ENCODE measurements at places on chromosomes 13 and 19.
A peak's percentile ranks its signal among the peaks of the same experiment; 100 is the strongest.

DNA sequence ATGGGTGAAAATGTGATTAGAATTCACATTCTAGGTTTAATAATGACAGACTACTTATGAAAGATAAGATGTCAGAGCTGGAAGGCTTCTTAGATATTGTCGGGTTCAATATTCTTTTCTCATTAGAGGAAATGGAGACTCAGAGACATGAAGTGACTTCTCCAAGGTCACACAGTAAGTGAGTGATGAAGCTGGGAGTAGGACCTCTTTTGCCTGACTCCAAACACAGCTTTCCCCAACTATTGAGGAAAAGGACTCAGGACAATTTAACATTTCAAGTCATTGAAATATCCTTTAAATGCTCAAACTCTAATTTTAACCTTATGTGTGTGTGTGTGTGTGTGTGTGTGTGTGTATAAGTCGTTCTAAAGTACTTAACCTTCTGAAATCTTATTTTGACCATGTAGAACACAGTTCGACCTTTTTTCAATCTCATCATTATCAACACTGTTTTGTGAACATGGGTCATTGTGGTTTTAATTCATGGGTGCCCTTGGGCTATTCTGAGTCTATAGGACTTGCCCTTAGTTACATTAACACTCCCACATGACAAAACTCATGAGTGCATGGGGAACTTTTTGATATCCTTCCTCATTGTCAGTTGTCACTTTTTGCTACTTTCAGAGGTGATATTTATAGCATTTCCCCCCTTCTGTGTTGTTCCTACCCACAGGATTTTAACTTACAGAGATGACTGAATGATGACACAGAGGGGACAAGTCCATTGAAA is 53.0 kb downstream of the LRCH1 start:
- DNase-seq, result no peak

DNA sequence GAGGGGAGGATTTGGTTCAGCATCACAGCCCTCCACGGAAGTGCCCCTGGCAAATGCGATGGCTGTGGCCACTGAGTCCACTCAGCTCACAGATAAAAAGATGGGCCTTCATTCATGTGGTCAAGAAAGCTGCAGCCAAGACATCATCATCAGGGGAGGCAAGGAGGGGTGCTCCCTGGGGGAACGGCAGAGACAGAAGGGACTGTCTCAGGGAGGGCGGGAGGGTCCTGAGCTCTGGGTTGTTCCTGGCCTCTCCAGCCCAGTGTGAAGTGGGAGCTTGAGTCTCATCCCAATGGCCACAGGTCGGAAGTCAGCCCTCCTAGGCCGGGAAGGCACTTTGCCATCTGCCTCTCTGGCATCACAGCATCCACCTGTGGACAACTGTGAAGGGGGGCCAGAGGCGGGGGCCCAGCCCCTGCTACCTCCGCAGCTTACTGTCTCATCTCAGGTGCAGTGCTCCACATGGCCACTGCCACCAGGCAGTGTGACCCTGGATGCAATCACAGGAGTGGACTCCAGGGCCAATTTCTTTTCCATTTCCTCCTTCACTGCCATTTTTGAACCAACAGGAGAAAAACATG is 137.8 kb upstream of the SOX1 start:
- no peak for DNase-seq

GRCh38 chr13:30776661-30777060 is 41.3 kb downstream of the ALOX5AP start:
- no peak for DNase-seq

DNA sequence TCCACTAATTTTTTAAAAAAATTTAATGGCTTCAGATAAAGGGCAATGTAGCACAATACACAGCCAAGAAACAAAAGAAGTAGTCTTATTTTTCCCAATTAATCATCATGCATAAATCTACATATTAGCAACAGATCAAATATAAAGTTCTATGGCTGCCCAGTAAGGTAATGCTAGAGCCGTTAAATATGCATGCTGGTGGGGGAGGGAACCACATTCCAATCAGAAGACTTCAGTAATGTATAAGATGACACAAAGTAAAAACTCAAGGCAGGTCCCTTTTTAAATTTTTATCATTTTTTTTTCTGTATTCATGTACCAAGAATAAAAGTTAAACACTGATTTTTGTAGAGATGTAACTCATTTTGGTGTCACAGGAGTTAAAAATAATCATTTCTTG is 62.0 kb downstream of the MPHOSPH8 start:
- DNase-seq, result no peak

- DNase-seq, result no peak
Observed at GRCh38 chr13:43328907-43329306, 305.5 kb downstream of the DNAJC15 start.

GRCh38 chr13:30806784-30807183 is 71.4 kb downstream of the ALOX5AP start:
- no peak for DNase-seq

GRCh38 chr13:44523146-44524015 is 52.7 kb downstream of the TSC22D1 start:
- DNase-seq, result no peak

DNA sequence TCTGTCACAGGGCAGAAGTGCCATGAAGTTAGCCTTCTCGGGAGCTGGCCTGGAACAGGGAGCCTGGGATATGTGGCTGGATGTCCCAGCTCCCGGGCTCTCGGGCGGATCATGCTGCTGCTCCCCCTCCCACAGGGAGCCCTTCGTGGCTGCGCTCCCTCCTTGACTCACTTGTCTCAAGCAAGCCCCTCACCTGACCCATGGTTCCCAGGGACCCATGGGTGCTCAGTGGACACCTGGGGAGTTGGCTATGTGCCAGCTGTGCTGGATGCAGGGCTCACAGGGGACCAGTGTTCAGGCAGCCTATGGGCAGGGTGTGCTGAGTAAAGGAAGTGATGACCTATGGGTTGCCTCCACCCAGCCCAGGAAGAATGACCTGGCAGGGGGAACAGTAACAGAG is 213.1 kb upstream of the SGCG start:
- no peak for DNase-seq

DNA sequence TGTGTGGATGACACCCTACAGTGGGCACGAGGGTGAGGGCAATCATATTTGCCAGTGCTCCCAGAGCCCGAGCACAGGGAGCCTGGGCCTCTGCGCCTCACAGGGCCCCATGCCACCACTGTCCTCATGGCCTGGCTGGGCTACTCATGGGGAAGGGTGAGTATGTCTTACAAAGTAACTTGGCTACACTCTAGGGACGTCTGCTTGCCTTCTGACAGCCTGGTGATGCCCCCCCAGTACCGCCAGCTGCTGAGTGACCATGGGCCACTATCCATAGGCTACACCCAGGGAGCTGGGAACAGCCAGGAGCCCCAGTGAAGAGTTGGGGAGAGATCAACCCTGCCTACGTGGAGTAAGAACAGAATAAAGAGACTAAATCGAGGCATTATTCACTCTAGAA is 78.8 kb downstream of the SERP2 start:
- DNase-seq, result no peak

DNA sequence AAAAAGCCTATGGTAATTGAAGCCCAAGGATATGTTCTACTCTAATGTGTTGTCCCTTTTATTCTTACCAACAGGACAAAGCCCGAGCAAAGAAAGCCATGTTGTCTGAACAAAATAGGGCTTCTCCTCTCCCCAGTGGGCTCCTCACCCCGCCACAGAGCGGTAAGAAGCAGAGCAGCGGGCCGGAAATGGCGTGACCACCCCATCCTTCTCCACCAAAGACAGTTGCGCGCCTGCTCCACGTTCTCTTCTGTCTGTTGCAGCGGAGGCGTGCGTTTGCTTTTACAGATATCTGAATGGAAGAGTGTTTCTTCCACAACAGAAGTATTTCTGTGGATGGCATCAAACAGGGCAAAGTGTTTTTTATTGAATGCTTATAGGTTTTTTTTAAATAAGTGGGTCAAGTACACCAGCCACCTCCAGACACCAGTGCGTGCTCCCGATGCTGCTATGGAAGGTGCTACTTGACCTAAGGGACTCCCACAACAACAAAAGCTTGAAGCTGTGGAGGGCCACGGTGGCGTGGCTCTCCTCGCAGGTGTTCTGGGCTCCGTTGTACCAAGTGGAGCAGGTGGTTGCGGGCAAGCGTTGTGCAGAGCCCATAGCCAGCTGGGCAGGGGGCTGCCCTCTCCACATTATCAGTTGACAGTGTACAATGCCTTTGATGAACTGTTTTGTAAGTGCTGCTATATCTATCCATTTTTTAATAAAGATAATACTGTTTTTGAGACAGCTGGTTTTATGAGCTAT is 12.0 kb downstream of the CCNE1 start:
- no peak for DNase-seq

DNA sequence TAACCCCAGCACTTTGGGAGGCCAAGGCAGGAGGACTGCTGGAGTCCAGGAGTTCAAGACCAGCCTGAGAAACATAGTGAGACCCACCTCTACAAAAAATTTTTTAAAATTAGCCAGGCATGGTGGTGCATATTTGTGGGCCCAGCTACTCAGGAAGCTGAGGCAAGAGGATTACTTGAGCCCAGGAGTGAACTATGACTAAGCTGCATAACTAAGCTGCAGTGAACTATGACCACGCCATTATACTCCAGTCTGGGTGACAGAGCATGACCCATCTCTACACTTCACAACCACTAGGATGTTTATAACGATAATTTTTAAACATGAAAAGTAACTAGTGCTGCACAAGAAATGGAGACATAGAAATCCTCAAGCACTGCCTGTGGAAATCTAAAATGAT is 352.7 kb upstream of the SGCG start:
- no peak for DNase-seq

DNA sequence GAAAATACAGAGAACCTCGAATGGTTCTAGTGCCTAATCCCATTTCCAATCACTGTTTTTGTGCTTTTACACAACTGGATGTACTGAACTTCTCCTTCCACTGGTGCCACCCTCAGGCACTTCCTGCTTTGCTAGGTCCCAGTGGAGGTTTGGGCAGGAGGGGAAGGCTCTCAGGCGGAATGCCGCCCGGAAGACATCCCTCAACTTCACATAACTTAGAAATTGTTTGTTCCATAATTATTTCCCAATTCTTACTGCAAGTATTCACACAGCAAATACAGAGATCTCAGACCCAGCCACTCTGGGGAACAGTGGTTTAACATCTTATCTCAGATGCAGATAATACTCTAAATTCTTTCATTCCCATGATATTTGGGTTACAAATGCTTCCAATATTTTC is 195.7 kb upstream of the IPO5 start:
- peak; percentile 84 for DNase-seq

- DNase-seq, result no peak
Observed at GRCh38 chr13:86298725-86299124, 499.5 kb upstream of the SLITRK6 start.

DNA sequence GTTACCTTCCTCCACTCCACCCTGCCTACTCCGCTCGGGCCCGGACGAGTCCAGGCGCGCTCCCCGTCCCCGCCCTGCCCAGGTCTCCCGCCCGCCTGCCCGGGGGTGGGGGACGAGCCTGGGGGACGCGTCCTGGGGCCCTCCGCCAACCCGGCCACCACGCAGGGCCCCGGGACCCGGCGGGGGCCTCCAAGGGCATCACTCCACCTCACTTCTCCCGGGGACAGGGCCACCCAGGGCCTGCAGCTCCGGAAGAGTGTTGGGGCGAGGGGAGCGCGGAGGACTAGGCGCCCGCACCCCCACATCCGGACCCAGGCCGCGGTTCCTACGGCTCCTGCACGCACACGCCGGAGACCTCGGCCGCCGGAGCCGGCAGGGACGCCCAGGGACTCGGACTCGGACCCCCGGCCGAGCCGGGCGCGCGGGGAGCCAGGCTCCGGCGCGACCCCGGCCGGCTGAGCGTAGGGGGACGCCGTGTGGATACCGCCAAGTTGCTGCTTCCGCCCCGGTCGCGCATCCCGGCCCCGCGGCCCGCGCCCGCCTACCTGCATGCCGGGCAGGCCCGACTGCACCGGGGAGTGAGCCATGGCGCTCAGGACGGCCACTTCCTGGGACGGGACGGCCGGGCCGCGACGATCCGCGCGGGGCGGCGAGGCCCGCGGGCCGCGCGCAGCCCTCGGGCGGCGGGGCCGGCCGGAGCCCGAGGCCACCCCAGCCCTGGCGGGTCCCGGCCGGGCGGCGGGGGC is 534 bp downstream of the STK24 start:
- DNase-seq, result no peak

DNA sequence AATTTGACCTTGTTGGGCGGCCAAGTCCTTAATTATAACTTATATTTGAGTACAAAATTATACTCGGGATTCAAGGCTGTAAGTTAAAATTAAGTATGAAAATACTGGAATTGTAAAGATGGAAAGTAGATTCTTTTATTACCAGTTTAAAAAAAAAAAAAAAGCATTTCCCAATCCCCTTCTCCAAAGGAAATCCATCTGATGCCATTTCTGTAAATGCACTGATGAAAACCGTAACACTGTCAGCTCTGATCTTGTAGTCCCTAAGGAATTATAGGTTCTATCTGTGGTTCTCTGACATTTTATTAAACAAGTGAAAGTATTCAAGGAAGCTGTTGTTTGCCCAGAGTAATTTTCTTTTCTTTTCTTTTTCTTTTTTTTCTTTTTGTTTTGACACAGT is 41.6 kb upstream of the HNRNPA1L2 start:
- DNase-seq, result no peak

DNA sequence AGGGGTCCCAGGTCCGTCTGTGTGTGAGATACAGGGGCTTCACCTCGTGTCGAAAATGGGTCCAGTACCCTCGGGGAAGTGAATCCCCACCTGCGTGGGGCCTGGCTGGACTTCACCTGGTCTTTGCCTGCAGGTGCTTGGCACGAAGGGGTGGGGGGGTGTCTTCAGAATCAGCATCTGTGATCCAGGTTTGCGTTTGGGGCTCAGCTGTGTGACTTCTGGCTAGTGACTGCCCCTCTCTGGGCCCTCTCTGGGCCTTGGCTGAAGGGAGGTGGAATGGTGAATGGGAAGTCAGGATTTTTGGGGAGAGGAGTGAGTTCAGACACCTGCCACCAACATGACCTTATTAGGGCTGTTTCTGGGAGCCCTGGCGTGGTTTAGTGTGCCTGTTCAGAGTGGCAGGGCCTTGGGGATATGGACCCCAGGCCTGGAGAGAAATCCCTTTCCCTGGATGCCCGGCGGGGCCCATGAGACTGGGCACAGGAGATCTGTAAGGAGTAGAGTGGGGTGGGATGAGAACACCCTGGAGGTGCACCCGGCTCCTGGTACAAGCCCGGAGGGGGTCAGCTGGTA is 2.7 kb downstream of the CELF5 start:
- DNase-seq, result no peak

DNA sequence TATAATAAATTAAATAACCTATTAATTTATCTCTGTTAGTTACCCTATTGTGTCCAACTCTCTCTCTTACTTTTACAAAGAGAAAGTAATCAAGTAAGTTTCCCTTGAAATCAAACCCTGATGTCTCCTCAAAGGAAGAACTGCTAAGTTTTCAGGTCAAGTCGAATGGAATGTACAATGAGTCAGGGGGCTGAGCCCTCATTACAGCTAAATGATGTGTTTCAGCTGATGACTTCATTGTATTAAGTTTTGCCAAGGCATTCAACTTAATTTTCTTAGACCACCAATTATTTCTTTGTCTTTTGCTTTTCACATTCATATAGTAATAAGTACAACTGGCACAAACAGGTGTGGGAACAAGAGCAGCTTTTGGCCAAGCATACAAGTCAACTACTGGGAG is 54.7 kb upstream of the DCT start:
- DNase-seq, result no peak

All from ascending aorta (tissue), 2 donors.